Lower lobe of right lung (tissue), 2 donors: ENCODE measurements at places on chromosomes 5 and 9. TPM values are rescaled to one million over a fixed set of nuclear protein-coding genes. Genes with fewer than 3 reads are reported as not detected.
A peak's percentile ranks its signal among the peaks of the same experiment; 100 is the strongest.

GRCh38 chr5:68465934-68466551 lies 250.5 kb downstream of the PIK3R1 start:
- DNase-seq: no peak

DNA sequence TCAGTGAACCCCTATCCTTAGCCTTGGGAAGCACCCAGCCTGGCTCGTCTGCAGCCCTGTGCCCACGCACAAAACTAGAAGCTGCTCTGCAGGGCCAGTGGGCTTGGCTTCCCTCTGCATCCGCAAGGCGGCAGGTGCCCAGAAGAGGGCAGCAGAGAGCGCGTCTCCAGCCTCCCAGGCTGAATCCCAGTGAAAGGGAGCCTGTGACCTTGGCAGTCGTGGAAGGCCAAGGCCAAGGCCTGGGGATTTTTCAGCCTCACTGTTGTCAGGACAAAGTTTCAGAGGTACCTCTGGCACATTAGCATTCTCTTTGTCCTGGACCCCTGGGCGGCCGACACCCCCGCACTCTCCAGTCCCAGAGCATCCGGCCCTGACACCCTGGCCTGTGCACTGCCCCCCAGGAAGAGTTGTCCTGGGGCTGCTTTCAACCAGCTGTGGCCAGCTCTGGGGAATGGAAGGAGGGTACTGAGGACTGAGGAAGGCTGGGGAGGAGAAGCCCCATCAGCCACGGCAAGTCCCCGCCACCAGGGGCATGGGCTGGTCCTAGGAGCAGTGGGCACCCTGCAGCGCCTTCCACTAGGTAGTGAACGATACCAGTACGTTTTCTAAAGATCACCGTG lies 63.6 kb upstream of the IL17B start:
- DNase-seq: peak; percentile 86

LSM11 gene
- 3.1 TPM for total RNA-seq

- DNase-seq: no peak
Measured at GRCh38 chr9:114501796-114502682, 3.2 kb downstream of the WHRN start.

DNA sequence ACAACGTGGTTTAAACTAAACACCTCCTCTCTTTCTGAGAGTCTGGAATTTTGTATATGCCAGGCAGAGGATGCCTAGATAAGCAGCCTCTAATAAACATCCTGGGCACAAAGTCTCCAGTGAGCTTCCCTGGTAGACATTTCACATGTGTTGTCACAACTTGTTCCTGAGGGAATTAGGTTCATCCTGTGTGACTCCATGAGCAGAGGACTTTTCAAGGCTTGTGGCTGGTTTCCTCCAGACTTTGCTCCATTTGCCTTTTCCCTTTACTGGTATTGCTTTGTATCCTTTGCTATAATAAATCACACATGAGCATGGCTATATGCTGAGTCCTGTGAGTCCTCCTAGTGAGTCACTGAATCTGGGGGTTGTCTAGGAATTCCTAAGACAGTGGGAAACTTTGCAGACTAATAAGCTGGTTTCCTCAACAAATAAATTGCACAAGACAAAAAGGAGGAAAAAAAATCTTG lies 77.4 kb downstream of the NR2F1-AS1 start:
- no peak for DNase-seq
